RWPE2 (cell line): ENCODE measurements at places on chromosomes 13 and 19.

- no peak for DNase-seq
Measured at GRCh38 chr13:30314069-30314468, 6.7 kb upstream of the KATNAL1 start.

- DNase-seq = no peak
Measured at GRCh38 chr13:97004096-97004876, 10.0 kb upstream of the OXGR1 start.

- DNase-seq = no peak
Measured at GRCh38 chr13:80744147-80744914, 403.4 kb upstream of the SPRY2 start.

GRCh38 chr13:52743988-52744387 lies 4.4 kb upstream of the CNMD start:
- DNase-seq = no peak

- peak; percentile 39 for DNase-seq
Measured at GRCh38 chr13:113848020-113848419, 15.9 kb downstream of the GAS6 start.

DNA sequence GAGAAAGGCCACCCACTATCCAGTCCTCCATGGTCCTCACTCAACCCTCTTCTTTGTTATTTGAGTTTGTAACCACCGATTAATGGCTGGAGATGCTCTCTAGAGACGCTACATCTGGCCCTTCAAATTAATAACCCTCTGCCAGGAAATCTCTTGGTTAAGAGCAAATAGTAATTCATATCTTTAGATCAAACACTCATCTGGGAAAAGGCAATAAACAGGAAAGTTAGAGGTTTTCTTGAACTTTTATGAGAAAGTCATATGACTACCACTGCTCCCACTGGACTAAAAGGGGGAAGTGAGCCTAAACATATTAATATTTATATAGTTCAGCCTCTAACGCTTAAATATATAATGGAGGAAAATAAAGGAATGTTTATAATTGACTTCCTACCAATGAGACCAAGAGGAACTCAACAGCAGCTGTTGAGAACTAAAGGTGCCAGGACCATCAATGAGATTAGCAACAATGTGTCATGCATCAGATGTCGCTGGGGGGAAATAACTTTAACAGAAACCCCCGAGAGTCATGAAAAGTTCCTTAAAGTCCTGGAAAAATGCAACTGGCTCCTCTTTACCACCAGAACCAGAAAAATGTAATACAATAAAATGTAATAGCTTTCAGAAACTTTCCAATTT lies 2.7 kb downstream of the TBC1D4 start:
- no peak for DNase-seq

- DNase-seq = no peak
Measured at GRCh38 chr19:33504058-33504444, 17.5 kb downstream of the PEPD start.

DNA sequence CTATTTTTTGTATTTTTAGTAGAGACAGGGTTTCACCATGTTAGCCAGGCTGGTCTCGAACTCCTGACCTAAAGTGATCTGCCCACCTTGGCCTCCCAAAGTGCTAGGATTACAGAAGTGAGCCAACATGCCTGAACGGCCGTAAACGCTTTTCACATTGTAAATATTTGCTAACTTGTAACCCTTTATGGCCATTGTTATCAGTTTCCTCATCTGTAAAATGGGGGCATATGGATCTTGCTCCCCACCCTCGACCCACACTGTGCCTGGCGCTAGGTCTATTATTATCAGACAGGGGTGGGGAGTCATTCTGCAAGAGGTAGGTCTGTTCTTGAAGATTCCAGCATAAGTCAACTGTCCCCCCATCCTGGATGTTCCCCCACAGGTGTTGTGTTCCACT lies 11.9 kb downstream of the NCAN start:
- no peak for DNase-seq

DNA sequence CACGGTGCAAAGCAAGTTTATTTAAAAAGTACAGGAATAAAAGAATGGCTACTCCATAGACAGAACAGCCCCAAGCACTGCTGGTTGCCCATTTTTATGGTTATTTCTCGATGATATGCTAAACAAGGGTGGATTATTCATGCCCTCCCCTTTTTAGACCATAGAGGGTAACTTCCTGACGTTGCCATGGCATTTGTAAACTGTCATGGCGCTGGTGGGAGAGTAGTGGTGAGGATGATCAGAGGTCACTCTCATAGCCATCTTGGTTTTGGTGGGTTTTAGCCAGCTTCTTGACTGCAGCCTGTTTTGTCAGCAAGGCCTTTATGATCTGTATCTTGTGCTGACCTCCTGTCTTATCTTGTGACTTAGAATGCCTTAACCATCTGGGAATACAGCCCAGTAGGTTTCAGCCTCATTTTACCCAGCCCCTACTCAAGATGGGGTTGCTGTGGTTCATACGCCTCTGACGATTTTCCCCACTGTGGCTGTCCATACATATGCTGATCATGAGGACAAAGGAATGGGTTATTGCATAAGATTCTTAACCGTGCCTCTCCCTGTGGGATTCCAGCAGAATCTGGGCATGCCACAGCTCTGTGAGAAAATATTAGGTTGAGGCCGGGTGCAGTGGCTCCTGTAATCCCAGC lies 36.9 kb upstream of the ZNF507 start:
- no peak for DNase-seq
